ENCODE measurements at places on chromosomes 12 and 14. TPM values are rescaled to one million over a fixed set of nuclear protein-coding genes. Genes with fewer than 3 reads are reported as not detected.

CPM gene
- total RNA-seq, result 8.5 TPM

MAP1LC3B2 gene
- total RNA-seq, result 0.63 TPM

DNA sequence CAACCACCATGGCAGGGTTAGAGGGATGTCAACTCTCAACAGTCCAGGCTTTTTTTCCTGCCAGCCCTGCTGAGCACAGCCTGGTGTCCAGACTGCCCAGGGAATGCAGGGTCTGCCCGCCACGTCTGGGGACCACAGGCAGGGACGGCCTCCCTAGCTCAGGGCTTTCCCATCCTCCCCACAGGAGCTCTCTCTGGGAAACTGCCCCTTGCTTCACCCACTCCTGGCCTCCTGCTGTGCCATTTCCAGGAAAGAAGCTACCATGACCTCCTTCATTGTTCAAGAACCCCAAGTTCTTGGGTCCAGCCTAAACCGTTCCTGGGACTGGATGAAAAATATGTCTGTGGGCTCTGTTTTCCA, 4.8 kb downstream of the SCNN1A start:
- no peak for DNase-seq

DNA sequence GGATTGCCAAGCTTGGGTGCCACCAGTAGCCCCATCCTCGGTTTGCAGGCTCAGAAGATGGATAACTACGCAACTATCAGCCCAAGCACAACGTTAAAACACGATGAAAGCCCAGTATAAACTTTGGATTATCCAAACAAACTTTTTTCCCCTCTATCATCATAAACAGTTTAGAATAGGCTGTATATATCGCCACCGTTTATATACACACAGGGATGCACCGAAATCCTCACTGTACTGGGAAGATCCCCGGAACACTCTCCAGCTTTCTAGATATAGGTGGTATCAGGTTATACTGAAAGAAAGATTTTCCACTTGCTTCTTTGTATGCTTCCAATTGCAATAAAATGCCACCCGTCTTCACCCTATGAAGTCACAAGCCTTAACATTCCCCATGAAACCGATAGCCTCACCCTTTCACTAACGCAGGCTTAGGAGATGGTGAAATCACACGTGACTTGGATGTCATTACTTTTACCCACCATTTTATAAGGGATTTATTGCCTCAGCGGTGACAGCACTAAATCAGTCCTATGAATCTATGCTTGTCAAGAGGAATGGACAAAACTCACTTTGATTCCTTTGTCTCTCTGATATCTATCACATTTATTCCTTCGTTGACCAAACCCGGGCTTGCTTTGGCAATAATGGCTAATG, 207.6 kb upstream of the FOXN3 start:
- DNase-seq, result no peak

DNA sequence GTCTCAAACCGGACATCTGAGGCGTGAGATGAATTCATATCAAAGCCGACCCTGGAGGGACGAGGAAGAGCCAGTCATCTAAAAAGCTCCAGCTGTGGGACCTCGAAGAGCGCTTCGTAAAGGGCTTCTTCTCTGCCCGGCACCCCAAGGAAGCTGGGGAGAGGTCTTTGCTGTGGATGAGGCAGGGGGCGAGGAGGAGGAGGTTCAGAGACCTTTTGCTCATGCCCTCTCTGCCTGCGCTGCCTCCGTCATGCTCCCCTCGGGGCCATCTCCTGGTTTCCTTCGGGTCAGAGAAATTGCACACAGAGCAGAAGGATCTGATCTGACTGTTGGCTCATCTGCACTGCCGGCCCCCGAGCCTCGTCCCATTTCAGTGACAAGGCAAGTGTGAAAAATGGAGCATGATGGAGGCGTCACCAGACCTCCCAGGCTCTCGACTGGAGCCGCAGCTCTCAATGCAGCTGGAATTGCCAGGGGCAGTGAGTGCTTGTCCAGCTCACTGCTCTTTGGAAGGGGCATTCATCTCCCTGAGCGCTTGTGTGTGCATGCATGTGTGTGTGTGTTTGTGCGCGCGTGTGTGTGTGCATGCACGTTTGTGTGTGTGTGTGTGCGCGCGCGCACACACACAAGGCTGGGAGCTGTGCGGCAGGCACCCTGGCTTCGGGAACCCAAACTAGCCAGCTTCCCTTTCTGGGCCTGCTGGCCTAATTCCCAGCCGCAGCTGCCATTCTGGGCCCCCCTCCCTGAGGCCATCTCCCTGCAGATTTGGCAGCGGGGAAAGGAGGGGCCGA, 9.2 kb downstream of the CABP1 start:
- DNase-seq, result peak; percentile 33

DNA sequence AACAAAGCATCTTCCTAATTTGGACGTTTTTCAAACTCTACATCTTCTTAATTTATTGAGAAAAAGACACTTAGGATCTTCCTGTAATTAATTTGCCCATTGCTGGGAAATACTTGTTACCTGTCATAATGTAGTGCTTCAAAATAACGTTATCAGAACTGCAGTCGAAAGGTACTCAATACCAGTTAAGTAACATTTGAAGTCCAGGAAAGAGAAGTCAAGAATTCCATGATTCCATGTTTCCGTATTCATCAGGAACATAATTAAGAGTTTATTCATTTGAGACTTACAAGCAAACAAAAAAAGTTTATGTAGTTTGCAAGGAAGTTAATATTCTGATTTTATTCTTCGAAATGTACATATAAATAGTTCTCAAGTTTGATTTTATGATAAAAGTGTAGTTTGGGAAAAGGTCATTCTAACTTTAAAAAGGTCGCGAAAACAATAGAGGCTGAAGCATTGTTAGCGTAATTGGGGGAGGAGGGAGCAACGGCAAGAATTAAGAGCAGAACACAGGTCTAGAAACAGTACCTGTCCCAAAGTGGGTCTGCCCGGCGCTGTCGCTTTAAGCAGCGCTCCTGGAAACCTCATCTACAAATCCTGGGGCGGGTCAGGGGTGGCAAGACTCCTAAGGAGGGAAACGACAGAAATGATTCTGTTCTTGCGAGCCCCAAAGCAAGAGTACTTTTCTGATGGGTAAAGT, 1.2 kb upstream of the KCNMB4 start:
- DNase-seq, result no peak

Measured in GM23248 (cell line).